NCI-H2029 (cell line): ENCODE measurements at places on chromosomes 6 and 20.

DNA sequence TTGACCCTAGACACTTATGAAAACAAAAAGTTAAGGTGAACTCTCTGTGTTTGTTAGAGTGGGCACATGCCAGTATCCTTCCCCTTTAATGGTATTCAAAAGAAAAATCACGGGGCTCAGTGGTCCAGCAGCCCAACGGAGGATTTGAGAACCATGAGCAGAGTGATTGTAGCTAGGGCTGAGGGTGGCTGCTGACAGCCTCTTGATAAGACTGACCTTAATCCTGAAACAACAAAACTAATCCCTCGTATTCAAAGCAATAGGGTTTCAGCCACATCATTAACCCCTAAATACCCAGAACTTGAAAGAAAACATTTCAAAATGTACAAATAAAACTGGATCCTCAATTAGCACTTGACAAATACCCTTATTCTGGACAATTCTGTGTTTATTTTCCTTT lies 95.1 kb downstream of the SNAP25 start:
- no peak for DNase-seq

GRCh38 chr20:45336530-45337366 lies 11.5 kb downstream of the SDC4 start:
- no peak for DNase-seq

DNA sequence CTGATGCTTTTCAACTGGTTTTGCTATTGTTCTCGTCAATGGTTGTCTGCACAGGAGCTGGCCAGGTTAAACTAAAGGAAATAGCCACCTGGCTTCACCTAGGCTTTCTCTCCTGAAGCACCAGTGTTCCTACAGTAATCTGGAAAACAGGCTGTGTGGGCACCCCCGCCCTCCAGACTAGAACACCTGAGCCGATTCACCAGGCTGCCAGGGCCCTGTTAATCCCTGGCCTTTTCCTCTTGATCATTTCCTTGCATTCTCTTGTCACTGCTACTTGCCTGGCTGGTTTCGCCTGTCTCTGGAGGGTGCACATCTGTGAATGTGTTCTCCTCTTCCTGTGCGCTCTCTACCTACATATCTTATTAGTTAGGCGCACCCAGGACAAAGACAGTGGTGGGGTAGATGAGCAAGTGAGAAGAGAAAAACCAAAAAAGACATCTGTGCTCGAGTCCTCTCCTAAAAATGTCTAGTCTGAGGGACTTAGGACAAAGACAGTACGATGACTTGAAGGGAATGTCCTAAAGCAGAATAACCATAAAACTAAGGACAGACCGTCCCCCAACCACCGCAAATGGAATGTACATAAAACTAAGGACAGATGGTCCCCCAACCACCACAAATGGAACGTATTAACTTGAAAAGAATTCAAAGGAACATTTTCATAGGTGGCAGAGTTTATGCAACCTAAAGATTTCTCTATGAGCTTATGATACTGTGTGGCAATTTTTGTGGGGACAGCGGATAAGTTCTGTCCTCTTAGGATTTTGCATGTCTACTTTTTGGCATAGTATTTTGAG lies 45.9 kb upstream of the EMILIN3 start:
- DNase-seq, result no peak

DNA sequence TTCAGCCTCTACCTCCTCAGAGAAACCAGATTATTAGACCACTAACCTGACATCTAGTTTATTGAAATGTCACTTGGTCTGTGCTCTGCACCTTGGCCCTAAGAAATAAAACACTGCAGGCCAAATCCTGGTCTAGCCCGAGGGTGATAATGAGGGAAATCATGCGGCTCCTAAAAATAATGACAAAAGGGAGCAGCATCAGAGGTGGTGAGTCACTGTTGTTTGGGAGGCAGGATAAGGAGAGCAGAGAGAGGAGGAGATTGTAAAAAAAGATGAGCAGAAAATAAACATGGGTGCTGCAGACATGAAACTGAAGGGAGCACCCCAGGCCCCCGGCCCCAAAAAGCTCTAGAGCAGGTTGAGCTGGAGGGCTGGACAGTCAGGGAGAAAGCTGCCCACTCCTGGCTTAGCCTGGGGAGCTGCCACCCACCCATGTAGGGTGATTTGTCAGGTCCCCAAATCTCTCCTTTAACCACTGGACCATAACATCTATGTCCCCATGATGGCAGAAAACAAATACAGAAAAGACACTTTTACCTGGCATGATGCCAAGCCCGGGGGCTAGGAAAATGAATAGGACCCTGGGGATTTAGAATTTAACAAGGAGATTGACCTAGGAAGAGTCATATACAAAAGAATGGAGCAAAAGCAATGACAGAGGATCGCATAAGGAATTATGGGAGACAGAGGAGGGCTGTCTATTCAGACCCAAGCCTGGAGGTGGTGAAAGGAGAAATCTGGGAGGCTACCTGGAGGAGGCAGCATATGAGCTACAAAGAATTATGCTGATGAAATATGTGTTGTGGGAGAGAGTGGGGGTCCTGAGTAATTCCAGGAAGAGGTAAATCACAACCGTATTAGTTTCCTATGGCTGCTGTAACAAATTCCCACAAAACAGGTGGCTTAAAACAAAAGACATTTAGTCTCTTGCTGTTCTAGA lies 103.7 kb downstream of the SNAP25 start:
- no peak for DNase-seq

DNA sequence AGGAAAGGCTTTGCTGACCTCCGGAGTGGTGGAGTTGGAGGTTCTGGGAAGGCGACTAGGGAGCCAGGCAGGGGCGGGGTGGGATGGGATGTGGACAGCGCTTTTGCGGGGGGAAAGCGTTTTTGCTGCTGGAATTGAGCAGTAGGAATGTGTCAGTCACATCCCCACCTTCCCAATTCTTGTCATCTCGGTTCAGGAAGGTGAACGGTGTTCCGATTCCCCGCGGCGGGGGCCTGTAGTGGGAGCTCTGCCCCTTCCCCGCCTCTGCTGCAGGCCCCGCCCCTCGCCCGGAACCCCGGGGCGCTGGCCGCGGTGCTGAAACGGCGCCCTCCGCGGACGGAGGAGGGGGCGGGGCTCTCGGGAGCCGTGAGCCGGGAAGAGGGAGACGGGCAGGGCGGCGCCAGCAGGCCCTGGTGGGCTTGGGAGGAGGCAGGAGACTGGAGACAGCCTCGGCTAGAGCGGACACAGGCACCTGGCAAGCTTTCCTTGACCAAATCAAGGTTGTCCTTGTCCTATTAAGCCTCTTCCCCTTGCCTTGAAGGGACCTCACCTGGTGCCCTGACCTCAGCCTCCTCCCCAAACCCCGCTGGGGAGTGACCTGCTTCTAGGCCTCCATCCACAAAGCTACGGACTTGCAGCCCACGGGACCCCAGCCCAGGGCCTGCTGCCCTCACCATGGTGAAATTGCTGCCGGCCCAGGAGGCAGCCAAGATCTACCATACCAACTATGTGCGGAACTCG lies at the start of gene LHFPL5:
Gene LHFPL5 (plus strand): TSS at position 357 of the 741 bp plus-strand sequence. CDS start 319 bp downstream, at position 676.
- no peak for DNase-seq

- DNase-seq, result no peak
Observed at GRCh38 chr6:38974389-38975151, 74.0 kb upstream of the GLP1R start.

- no peak for DNase-seq
Observed at GRCh38 chr20:51220293-51220706, 197.4 kb upstream of the KCNG1 start.

GRCh38 chr6:35640017-35640664 lies 48.6 kb downstream of the FKBP5 start:
- DNase-seq, result no peak
